GM13976 (cell line): ENCODE measurements at places on chromosomes 3 and 15.
A peak's percentile ranks its signal among the peaks of the same experiment; 100 is the strongest.

- DNase-seq, result no peak
These were observed 96.4 kb downstream of the WNT7A start for GRCh38 chr3:13783476-13783875.

DNA sequence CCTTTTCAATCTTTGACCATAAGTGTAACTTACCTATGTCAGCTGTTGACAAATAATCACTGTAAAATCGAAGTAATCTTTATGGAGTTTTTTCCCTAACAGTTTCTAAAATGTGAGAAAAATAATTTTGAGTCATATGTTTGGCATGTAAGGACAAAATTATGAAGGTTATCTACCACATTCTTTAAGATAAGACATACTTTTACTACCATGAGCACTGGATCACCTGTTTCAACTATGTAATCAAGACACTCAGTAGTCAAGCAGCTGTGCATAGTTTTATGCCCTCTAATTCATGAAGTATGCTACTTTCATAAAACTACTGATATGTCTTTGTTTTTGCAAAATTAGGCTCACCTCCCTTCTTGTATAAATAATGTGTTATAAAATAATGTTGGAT lies 12.1 kb downstream of the FGF7 start:
- DNase-seq, result no peak

DNA sequence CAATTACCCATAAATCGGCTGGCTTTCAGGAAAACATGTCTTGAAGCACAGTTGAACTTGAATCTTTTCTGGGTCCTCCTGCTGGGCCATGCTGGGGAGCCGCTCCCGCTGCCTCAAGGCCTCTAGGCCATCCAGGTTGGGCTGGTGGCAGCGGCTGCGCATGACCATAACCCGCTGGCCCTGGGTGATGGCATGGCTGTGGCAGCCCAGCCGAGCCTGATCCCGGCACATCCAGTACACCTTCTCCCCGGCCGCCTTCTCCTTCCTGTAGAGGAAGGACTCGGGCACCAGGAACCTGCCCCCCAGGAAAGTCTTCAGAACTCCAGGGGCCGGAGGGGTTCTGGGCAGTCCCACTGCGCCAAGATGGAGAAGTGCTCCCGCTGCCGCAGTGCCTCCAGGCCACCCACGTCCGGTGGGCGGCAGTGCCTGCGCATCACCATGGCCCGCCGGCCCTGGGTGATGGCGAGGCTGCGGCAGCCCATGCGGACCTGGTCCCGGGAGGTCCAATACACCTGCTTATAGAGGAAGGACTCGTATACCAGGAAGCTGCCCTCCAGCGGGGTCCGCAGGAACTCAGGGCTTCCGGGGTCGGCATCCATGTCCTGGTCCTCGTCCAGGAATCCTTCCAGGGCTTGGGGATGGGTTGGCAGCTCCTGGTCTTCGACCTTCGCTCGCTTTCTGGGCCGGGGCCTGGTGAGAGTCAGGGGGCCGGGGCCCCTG lies 84.3 kb upstream of the FXR1 start:
- peak; percentile 18 for DNase-seq

DNA sequence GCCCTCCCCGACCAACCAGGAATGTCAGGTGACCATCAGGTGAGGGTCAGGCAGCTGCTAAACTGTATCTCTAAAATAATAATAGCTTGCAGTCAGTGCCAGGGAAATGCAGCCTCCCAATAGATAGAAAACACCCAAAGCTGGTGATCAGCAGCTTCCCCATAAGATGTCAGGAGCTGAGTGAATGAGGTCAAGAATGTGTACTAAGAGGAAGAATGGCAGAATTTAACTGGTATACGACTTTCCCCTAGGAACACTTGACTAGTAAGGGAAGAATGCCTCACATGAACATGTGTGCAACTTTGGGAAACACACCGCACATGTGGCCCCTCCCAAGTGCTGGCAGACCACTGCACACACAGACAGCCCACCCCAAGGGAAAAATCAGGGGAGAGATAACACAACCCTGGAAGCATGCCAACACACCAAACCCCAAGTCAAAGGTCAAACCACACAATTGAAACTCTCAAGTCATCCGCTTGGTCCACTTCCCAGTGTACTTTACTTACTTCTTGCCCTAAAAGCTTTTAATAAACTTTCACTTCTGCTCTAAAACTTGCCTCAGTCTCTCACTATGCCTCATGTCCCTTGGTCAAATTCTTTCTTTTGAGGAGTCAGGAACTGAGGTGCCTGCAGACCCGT lies 806.5 kb downstream of the OTOL1 start:
- DNase-seq, result no peak

DNA sequence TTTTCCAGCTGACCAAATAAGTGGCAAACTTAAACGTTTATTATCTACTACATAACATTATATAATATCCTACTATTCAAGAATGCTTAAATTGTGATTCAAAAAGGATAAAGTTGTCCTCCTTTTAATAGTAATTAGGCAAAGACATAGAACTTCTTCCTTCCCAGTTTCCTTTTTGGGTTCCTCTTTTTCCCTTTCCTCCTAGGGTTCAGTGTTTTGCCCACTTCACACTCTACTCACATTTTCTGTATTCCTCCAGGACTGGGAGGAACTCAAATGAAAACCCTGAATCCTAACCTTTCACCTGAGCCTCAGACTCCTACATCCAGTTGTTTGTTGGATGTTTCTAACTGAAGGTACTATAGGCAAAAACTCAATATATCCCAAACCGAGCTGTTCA lies 132.5 kb downstream of the PEAK1 start:
- no peak for DNase-seq

GRCh38 chr15:61742591-61742990 lies 317.7 kb downstream of the VPS13C start:
- DNase-seq, result no peak

DNA sequence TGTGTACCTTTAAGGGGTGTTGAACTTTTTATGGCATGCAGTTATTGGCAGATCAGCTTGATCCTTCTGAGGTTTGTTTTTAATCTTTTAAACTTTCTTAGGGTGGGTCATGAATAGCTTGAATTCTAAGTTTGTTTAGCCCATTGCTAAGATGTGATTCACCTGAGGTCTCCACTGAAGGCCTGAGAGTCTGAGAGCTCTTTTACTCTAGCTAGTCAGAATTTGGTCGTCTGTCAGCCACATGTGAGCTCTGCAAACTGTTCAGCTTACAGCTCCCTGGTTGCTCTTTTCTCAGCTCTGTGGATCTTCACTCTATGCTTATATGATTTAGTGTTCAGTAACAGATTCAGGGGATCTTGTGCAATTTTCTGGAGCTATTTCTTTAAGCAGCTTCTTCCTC lies 161.3 kb downstream of the ABHD5 start:
- DNase-seq, result no peak

DNA sequence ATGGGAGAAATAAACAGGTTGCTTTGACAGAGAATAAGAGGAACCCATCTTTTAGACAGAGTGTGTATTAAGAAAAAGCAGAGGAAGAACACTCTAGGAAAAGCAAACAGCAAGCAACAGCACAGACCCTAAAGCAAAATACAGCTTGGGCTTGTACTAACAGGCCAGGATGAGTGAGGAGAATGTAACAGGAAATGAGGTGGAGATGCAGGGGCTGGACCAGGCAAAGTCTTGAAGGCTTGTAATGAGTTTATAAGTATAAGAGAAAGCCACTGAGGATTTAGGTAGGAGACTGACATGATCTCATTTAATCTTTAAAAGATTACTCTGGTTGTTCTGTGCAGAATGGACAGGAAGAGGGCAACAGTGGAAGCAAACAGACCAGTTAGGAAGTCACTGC lies 4.9 kb downstream of the UBR1 start:
- DNase-seq, result no peak

DNA sequence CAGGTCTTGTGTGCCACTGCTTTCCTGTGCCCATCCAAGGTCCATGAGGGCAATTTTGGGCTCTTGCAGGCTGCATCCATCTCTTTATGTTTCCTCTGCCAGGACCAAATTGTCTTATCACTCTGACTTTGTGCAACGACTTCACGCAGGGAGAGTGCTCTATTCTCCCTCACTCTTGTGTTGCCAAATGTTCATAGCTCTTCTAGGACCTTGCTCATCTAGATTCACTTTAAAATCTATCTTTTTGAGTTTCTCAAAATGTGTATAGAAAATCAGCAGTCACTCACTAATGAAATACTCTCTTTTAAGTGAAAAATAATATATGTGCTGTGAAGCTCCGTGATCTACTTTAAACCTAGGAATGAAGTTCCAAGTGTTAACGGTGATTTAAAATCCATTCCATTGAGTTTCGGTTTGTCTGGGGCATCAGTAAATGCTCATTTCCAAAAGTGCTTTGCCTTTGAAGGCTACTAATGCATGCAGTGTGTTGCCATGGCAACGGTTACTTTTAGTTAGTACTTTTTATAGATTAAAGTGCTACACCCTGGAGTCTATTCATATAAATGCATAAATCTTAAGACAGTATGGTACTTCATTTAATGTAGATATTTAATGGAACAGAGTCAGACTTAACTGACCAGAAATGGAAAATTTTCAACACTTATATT lies 46.6 kb upstream of the GOLGA8J start:
- no peak for DNase-seq

GRCh38 chr15:36940636-36941260 lies 159.6 kb downstream of the MEIS2 start:
- no peak for DNase-seq

- no peak for DNase-seq
These were observed 44.4 kb downstream of the PIAS1 start for GRCh38 chr15:68098465-68098864.

DNA sequence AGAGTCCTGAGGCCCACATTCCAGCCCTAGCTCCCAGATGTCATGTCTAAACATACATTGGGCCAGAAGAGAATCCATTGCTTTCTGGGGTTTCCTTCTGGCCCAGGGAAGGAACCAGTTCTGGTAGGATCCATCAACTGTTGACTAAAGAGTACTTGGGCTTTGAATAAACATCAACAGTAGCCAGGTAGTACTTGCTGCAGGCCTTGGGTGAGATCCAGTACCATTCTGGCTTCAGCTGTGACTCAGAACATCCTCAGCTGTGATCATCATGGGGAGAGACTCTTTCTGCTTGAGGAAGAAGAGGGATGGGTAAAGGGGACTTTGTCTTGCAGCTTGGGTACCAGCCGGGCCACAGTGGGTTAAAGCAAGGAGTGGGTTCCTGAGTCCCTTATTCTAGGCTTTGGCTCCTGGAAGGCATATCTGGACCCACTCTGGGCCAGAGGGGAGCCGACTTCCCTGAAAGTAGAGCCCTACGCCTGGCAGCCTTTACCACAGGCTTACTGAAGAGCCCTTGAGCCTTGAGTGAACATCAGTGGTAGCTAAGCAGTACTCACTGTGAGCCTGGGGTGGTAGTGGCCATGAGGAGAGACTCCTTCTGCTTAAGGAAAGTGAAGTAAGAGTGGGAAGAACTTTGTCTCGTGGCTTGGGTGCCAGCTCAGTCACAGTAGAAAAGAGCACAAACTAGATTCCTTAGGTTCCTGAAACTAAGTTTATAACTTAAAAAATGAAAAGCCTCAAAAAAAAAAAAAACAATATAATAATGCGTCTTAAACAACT lies 128.3 kb downstream of the GOLIM4 start:
- DNase-seq, result no peak

DNA sequence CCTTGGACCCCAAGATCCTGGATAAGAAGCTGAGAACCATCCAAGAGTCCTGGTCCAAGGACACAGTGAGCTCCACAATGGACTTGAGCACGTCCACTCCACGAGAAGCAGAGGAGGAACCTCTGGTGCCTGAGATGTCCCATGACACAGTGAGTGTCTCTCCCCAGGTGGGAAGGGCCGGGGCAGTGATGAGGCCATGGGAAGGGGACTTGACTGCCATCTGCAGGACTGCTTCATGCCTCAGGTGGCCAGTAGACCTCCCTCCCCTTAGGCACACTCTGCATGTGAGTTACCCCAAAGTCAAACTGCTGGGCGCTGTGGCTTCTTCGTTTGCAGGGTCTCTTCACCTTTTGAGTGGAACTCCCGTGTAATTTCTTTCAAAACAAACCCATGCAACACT lies 59.7 kb downstream of the CCDC33 start:
- no peak for DNase-seq

- DNase-seq, result no peak
These were observed 40.4 kb upstream of the SKOR1 start for GRCh38 chr15:67784856-67785430.

GRCh38 chr3:87761341-87761740 lies 297.5 kb downstream of the CGGBP1 start:
- DNase-seq, result no peak

DNA sequence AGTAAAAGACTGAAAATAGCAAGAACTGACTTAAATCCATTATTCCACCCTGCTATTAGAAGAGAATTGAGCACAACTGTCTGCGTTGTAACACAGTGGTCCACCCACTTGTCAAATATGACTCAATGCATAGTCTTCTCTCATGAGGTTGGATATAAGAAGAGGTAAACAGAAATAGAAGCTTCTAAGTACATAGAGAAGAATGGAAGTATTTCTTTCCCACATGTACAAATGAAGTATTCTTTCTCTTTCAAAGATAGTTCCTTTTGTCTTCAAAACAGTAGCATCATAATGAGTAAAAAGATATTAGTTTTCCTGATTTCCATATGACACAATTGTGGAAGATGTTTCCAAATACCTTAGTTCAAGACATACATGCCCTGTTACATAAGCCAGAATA lies 348.6 kb upstream of the CCDC54 start:
- no peak for DNase-seq

GRCh38 chr3:174958671-174959328 lies 99.7 kb downstream of the NAALADL2 start:
- no peak for DNase-seq

DNA sequence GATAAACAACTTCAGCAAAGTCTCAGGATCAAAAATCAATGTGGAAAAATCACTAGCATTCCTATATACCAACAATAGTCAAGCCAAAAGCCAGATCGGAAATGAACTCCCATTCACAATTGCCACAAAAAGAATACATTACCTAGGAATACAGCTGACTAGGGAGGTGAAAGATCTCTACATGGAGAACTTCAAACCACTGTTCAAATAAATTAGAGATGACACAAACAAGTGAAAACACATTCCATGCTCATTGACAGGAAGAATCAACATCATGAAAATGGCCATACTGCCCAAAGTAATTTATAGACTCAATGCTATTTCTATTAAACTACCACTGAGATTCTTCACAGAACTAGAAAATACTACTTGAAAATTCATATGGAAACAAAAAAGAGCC lies 94.2 kb upstream of the PSMD6 start:
- no peak for DNase-seq

DNA sequence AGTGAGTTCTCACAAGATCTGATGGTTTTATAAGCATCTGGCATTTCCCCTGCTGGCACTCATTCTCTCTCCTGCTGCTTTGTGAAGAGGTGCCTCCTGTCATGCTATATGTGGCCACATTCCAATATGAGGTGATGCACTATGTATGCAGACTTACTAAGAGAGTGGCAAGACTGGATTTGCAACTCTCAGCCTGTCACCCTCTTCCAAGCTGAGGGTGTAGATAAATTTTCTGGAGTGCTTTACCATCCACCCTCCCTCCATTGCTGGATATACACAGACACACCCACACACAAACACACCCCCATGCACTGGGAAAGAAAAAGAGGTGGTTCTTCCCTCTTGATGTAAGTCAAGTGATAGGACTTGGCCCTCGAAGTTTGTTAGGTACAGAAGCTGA lies 30.2 kb upstream of the CHMP2B start:
- DNase-seq, result no peak
